ENCODE measurements at places on chromosomes 1 and 21.

DNA sequence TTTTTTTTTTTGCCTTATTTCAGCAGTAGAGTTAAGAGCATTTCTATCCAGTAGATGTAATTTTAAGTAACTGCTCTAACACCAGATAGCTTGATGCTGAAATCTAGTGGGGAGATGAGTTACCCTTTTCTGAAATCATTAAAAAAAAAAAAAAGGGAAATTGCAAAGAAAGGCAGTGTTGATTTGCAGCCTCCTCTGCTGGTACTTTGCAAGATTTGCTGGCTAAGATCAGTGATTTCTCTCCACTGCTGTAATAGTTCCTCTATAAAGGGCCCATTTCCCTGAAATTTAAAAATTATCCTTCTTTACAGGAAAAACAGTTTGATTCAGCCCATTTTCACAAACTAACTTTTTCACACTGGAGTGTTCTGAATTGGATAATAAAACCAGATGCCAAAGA, 120.6 kb downstream of the PTBP2 start:
- DNase-seq: no peak

DNA sequence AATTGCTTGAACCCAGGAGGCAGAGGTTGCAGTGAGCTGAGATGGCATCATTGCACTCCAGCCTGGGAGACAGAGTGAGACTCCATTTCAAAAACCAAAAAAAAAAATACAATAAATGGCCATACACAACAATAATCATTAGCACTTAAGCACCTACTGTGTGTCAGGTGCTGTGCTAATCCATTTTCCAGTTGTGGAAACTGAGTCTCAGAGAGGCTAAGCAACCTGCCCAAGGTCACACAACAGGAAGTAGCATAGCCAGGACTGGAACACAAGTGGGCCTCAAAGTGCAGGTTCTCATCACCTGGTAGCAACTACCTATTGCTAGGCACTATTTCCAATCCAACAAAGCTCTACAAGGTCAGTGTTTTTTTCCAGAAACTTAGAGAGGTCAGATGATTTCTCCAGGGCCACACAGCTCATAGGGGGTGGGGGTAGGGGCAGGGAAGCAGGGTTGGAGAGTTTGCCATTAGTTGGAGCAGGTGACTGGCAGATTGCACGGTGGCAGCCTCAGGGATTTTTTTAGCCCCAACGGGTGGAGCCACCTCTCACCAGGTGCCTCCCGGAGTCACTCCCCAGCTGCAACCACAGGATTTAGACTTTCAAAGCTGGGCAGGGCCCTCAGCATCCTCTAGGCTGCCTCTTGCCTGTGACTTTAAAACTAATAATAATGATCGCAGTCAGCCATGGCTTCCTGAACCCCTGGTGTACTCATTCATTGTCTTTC, 52.5 kb upstream of the ID3 start:
- DNase-seq: no peak

GRCh38 chr1:3905953-3906671, 6.0 kb upstream of the C1orf174 start:
- DNase-seq: no peak

GRCh38 chr21:23021481-23021880, 2023.3 kb downstream of the NCAM2 start:
- no peak for DNase-seq

DNA sequence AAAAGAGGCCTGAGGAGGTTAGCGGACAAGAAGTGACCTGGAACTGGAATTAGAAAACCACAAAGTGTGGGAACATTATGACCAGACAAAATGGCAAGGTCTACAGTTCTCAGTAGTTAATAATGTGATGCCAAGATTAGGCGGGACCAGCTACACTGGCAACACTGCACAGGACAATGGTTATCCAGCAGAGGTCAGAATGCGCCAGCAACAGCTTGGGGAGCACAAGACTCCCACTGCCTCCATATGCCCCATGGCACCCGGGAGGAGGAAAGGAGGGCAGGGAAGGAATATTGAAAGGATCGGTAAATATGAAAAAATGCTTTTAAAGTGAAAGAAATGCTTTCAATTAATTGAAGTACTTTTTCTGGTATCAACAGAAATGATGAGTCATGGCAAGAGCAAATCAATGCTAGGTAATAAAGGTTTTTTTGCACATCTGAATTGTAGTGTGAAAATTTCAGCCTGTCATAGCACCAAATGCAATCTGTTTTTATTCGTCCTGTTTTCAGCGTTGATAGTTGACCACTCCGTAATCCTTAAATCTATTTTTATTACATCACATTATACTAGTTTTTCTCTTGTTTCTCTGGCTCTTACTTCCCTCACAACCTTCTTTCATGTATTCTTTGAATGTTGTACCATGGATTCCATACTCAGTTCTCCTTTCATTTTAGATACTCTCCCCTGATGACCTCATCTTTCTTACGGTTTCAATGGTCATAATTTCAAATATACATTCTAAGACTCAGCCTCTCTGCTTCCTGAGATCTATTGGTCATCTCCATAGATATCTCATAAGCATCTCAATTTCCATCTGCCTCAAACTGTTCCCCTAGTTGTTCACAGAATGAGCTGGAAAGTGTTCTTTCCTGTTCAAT, 30.7 kb downstream of the VCAM1 start:
- no peak for DNase-seq

- DNase-seq: no peak
Observed at GRCh38 chr1:172383536-172383935, 36.9 kb upstream of the C1orf105 start.

DNA sequence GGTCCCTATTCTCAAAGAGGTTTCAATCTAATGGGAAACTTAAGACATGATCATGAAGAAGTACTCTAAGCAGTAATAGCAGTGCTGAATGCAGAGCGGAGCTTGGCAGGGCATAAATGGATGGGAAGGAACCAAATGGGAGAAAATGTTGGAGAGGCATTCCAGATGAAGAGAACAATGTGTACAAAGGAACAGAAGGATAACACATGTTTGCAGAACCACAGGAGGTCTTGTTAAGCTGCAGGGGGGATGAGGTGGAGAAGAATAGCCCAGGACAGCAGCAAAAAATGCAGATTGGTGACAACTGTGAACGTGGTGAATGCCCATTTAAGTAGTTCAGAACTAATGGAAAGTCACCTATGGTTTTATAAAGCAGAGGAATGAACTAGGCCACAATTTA, 99.1 kb downstream of the ASTN1 start:
- no peak for DNase-seq

DNA sequence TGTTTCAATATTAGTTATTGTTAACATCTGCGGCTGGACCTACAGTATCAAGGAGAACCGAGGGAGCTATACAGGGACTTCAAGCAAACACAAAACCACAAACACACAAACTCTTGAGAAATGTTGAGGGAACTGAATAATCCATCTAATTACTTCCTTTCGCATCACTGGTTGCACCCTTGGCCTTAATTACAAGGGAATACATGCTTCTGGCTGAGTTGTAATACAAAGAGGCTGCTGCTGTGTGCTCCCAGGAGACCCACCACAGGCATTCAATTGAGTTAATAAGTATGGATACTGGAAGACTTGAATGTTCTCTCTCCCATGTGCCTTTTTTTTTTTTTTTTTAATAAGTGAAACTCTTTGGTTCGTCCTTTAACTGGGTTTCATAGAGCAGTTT, 16.8 kb upstream of the SMYD2 start:
- DNase-seq: no peak

- DNase-seq: no peak
Observed at GRCh38 chr1:31679676-31680230, 24.1 kb downstream of the COL16A1 start.

DNA sequence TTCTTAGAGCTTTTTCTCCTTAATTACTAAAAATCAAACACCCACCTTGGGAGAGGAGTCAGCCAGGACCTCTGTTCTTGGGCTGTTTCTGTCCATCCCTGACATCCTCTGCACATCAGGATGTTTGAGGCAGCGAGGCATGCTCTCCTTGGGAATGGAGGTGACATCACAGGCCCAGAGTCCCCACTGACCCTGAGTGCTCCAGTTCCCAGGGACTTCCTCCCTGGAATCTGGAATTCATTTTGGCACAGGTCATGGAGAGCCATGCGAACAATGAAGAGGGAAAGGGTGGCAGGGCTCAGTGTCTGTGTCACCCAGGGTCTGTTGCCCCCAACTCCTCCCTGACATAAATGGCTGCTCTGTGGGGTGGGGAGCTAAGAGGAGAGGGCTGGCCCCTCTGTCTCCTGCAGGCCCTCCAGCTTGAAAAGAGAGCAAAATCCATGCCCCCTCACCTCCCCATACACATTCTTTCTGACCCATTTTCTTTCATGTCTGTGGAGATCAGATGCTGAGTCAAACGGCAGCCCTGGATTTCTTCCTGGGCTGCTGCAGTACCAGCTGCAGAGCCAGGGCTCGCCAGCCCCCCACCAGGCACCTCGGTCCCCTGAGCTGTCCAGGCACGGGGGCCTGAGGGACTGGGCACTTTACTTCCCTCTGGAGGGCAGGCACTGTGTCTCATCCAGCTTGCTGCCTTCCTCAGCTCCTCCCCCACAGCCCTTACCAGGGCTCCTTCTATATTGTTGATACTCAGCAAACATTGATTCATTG, 102.0 kb downstream of the NMNAT2 start:
- DNase-seq: no peak

DNA sequence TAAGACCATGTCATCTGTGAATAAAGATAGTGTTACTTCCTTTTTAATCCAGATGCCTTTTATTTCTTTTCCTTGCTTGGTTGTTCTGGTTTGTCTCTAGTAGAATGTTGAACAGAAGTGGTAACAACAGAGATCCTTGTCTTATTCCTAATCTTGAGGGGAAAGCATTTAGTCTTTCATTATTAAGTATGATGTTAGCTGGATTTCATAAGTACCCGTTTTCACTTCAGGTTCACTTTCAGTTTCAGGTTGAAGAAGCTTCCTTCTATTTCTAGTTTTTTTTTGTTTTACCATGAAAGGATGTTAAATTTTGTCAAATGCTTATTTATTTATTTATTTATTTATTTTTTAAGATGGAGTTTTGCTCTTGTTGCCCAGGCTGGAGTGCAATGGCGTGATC, 22.3 kb upstream of the AGPAT3 start:
- no peak for DNase-seq

GRCh38 chr1:67791686-67792085, 41.6 kb downstream of the GNG12 start:
- no peak for DNase-seq

- DNase-seq: no peak
Observed at GRCh38 chr21:32560896-32561295, 24.4 kb downstream of the TCP10L start.

GRCh38 chr1:245717611-245718010, 562.8 kb downstream of the KIF26B start:
- no peak for DNase-seq

GRCh38 chr1:244545511-244545910, 84.4 kb downstream of the CATSPERE start:
- DNase-seq: no peak

DNA sequence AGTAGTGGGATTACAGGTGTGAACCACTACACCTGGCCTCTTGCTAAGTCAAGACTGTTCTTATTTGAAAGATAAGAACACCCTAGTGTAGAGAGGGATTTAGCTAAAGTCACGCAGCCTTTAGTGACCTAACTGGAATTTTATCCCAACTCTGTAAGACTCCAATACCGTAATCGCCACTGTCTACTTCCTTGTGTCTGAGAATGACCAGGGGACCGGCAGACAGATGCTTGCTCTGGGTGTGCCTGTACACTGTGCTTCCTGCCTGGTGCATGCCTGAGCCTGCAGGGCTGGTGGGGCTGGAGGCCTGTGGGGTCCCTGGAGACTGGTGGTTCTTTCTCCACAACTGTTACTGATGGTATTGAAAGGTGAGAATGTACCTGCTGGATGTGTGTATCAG, 15.3 kb downstream of the MFSD2A start:
- DNase-seq: no peak

DNA sequence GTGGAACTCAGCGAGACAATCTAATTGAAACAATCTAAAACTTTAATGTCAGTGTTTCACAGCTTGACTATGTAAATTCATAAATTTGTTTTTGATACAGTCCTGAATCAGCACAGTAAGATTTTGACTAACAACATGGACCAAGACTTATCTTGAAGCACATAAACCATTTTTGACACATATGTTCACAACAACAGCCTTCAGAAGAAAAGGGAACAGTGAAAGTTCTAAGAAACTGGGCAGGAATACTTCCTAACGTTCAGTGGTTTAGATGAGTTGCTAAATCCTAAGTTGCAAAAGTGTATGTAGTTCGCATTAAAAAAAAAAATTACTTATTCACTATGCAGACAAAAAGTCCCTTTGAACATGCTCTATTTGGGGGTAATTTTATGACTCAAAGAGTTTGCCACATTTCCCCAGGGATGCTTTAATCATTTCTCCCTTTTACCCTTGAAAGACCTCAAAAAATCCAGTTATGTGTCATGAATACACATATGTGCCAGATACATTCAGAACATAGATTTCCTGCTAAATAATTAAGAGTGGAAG, 120.2 kb downstream of the MRPL39 start:
- no peak for DNase-seq

- DNase-seq: no peak
Observed at GRCh38 chr1:222784916-222785315, 29.9 kb upstream of the DISP1 start.

- no peak for DNase-seq
Observed at GRCh38 chr1:44592208-44593145, 81.8 kb downstream of the TMEM53 start.

GRCh38 chr1:110462964-110463363, 12.0 kb downstream of the PROK1 start:
- no peak for DNase-seq

- no peak for DNase-seq
Observed at GRCh38 chr1:28118640-28119307, 30.4 kb upstream of the EYA3 start.

DNA sequence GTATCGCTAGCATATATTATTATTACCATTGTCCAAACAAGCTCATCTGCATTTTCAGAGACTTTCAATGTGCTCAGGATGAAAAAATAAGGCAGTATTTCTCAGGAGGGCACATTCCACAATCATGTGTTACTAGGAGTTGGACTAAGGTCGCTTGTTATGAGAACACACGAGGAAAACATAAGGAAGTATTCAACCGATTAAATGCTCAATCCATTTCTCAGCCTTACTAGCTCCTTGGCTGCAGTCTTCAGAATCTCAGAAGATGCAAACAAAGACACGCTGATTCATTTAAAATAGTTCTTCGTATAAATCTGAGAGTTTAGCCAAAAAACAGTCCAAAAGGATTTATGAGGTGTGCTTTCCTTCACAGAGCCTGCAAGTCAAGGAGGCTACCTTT, 82.0 kb upstream of the JAK1 start:
- DNase-seq: no peak

GRCh38 chr1:5936621-5937372, 55.4 kb downstream of the NPHP4 start:
- DNase-seq: peak; percentile 45
